ENCODE measurements at places on chromosomes 2 and 18. TPM values are rescaled to one million over a fixed set of nuclear protein-coding genes. Genes with fewer than 3 reads are reported as not detected.

- no peaks in the 10 kb centered on the region for H3K36me3 ChIP-seq
- H3K27ac ChIP-seq, result no peak overlapping the region
- no peaks in the 10 kb centered on the region for H3K4me1 ChIP-seq
Observed at GRCh38 chr2:168849610-168850009, 40.6 kb downstream of the SPC25 start.

- H3K4me1 ChIP-seq, result no peaks in the 10 kb centered on the region
- DNase-seq, result no peak
- H3K27ac ChIP-seq, result no peak overlapping the region
- no peaks in the 10 kb centered on the region for H3K36me3 ChIP-seq
- H3K4me3 ChIP-seq, result no peak overlapping the region
Observed at GRCh38 chr18:13309748-13310670, 91.4 kb downstream of the LDLRAD4 start.

DNA sequence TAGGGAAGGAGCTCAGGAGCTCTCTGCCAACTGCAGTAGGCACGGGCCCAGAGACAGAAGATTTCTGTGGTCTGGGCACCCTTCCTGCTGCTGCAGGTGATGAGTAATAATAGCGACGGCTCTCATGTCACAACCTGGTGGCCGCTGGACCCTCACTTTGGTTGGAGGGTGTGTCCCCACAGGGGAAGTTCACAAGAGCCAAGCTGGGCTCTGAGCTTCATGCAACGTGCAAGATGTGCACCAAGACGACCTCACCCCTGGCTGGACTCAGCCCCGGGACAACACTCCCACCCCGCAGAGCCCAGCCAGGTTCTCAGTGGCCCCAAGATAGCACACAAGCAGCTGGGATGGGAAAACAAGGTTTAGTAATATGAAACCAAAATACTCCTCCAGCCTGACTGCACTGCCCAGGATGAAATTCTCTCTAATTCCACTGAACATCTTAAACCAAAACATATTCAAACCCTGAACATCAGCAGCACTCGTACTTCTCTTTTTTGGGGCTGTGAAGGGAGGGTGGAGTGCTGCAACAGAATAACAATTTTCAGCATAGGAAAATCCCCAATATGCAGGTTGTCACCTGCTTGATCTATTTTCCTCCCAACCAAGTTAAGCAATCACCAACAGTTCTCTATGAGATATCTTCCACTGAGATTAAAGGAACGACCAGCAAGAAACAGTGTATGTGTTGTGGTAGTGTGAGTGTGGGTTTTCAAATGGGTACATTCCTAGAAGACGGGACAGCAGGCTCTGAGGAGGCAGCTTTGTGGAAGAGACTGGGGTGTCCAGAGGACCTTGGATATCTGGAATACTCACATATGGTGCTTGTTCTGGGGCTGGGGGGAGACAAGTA is 26.5 kb downstream of the BCL2 start:
- H3K36me3 ChIP-seq, result no peaks in the 10 kb centered on the region
- no peaks in the 10 kb centered on the region for H3K4me1 ChIP-seq
- no peak overlapping the region for H3K4me3 ChIP-seq
- DNase-seq, result no peak
- no peaks in the 10 kb centered on the region for H3K27me3 ChIP-seq

- DNase-seq, result no peak
- no peak overlapping the region for H3K4me3 ChIP-seq
Observed at GRCh38 chr2:233973786-233974185, 56.6 kb downstream of the TRPM8 start.

Gene ASB18
- polyA plus RNA-seq, result not detected

Measured in fibroblast of lung (primary cell).